ENCODE measurements at places on chromosomes 13 and 19. TPM values are rescaled to one million over a fixed set of nuclear protein-coding genes. Genes with fewer than 3 reads are reported as not detected.

SYNGR4 gene
- total RNA-seq = not detected

SIGLECL1 gene
- not detected for total RNA-seq

SLC1A6 gene
- not detected for total RNA-seq

SIRT2 gene
- total RNA-seq = 57.2 TPM

HSH2D gene
- not detected for total RNA-seq

ZNF541 gene
- total RNA-seq = 1.1 TPM

EFNA2 gene
- not detected for total RNA-seq

GDF15 gene
- 18.2 TPM for total RNA-seq

IL12RB1 gene
- 0.16 TPM for total RNA-seq

ZNF417 gene
- 6.0 TPM for total RNA-seq

ZNF229 gene
- total RNA-seq = 7.4 TPM

PALM3 gene
- total RNA-seq = not detected

GFY gene
- total RNA-seq = not detected

RFPL4AL1 gene
- not detected for total RNA-seq

NCCRP1 gene
- not detected for total RNA-seq

SIGLEC12 gene
- not detected for total RNA-seq

All from cardiac atrium fibroblast (primary cell).